ENCODE measurements at places on chromosomes 1 and 21. TPM values are rescaled to one million over a fixed set of nuclear protein-coding genes. Genes with fewer than 3 reads are reported as not detected.

Gene PLA2G2D
- not detected for total RNA-seq

Gene AADACL3
- total RNA-seq, result not detected

GRCh38 chr1:246798107-246798506, 73.9 kb downstream of the SCCPDH start:
- H3K27me3 ChIP-seq, result peaks cover 33% of the 10 kb centered on the region
- DNase-seq, result no peak
- no peak overlapping the region for H3K4me3 ChIP-seq
- H3K4me1 ChIP-seq, result peaks cover 8% of the 10 kb centered on the region

GRCh38 chr1:33626801-33627200, 154.4 kb downstream of the ZSCAN20 start:
- H3K27me3 ChIP-seq, result no peaks in the 10 kb centered on the region
- no peak for DNase-seq
- no peaks in the 10 kb centered on the region for H3K4me1 ChIP-seq
- no peak overlapping the region for H3K4me3 ChIP-seq
- H3K27ac ChIP-seq, result no peak overlapping the region

DNA sequence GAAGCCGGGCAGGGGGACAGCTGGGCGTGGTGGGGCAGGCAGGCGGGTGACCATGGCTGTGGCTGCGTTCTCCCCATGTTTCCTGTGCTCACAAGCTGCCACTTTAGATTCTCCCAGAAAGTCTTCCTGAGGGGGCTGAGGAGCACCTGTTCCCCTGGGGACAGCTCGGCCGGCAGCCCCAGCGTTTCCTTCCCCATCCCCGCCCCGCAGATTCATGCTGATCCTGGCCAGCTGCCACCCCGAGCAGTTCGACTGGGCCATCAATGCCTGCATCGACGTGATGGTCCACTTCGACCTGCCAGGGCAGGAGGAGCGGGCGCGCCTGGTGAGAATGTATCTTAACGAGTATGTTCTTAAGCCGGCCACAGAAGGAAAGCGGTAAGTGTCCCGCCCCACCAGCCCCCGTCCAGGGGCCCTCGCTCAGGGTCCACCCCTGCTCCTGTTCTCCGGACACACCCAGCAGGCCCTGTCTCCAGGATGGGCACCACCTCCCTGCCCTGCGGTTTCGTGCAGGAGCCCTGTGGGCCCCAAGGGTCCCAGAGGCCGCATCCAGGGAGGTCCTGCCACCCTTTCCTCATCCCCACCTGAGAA, 10.9 kb upstream of the ATAD3B start:
- DNase-seq, result no peak
- H3K4me3 ChIP-seq, result no peak overlapping the region
- no peaks in the 10 kb centered on the region for H3K27me3 ChIP-seq
- H3K36me3 ChIP-seq, result no peaks in the 10 kb centered on the region
- H3K27ac ChIP-seq, result no peak overlapping the region

- no peak overlapping the region for H3K4me3 ChIP-seq
- no peaks in the 10 kb centered on the region for H3K36me3 ChIP-seq
- DNase-seq, result peak; percentile 76
- no peaks in the 10 kb centered on the region for H3K27me3 ChIP-seq
- peak overlapping the region; percentile 47 for H3K27ac ChIP-seq
Observed at GRCh38 chr1:212234431-212235395, 50.5 kb upstream of the PPP2R5A start.

All from stomach (tissue), 19 donors.